ENCODE measurements at places on chromosomes 4 and X.

DNA sequence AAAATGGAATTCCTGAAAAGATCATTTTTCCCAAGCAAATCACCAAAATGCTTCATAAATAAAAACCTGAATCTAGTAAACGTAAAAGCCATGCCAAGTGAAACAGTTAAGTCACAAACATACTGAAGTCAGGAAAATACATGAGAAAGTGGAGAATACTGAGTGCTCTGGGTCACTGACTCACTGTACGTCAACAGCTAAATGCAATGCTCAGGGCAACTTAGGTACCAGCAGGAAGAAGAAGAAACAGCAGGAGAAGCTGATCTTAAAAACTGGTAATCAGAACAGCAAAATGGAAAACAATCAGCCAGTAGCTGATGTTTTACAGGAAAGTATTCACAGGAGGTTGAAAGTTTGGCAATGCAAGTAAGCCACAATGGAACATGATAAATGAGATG lies 252.6 kb upstream of the ETNPPL start:
- DNase-seq: no peak

DNA sequence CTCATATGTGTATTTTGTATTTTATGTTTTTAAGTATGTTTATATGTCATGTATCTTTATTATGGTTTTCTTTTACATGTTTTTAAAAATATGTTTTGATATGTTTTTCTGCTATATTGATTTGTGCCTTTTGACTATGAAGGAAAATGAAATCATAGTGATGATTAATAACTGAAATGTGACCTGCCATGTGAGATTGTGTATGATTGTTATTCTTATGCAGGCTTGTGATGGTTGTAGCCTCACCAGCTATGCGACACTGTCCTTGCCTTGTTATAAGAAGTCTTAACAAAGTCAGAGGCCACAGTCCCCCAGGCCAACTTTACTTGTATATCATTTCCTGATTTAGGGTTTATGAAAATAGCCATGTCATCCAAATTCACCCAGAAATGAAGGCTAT lies 83.2 kb downstream of the TMEM131L start:
- DNase-seq: no peak

- DNase-seq: no peak
Measured at GRCh38 chrX:25017667-25018247, 2.0 kb upstream of the ARX start.

- DNase-seq: no peak
Measured at GRCh38 chrX:12672367-12673106, 118.7 kb upstream of the PRPS2 start.

- no peak for DNase-seq
Measured at GRCh38 chr4:57287687-57288604, 177.8 kb upstream of the IGFBP7 start.

- DNase-seq: no peak
Measured at GRCh38 chr4:70651864-70652506, 14.3 kb downstream of the JCHAIN start.

DNA sequence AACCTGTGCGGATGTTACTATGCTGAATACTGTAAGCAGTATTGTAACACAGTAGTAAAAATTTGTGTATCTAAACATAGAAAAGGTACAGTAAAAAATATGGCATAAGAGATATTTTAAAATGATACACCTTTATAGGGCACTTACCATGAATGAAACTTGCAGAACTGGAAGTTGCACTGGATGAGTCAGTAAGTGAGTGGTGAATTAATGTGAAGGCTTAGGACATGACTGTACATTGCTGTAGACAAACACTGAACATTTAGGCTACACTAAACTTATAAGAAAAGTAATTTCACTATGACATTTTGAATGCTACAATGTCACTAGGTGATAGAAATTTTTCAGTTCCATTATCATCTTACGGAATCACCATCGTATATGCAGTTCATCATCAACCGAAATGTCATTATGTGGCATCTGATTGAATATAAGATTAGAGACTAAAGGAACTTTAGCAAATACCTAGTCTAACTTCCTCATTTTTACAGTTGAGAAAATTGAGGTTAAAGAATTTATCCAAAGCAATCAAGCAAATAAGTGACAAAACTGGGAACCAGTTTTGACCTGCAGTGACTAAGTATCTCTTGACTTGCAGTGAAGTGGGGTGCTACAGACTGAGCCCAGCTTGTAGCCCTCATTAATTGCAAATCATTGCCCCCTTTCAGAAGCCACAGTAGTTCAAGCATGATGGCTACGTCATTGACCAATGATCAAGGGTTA lies 55.3 kb downstream of the EGF start:
- no peak for DNase-seq

Measured in activated CD8-positive, alpha-beta memory T cell treated with anti-CD3 and anti-CD28 coated beads for 1 hour (primary cell).